MCF 10A (cell line): ENCODE measurements at places on chromosomes 1 and 21. TPM values are rescaled to one million over a fixed set of nuclear protein-coding genes. Genes with fewer than 3 reads are reported as not detected.

Gene KIF17
- total RNA-seq: 0.19 and 1.9 TPM in 2 replicates

DNA sequence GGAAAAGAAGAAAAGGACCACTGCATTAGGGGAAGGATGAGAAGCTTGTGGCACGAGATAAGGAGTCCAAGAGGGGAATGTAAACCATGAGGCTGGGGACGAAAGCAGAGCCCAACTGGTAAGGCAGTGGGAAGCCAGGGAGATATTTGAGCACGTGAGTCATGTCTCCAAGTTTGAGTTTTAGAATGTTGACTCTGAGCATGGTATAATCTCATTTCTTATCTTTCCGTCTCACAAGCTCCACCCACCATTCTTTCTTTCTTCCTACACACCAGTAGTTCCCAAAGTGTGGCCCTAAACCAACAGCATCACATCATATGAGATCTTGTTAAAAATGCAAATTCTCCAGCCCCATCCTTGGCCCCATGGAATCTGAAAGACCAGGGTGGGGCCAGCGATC, 145.3 kb downstream of the PLPP3 start:
- H3K27ac ChIP-seq: no peak overlapping the region
- DNase-seq: no peak
- H3K4me1 ChIP-seq: no peaks in the 10 kb centered on the region
- H3K4me3 ChIP-seq: no peak overlapping the region

Gene BMP8B
- 0.21 and 0.52 TPM in 2 replicates for total RNA-seq

GRCh38 chr1:248913933-248914332, 7.9 kb downstream of the PGBD2 start:
- H3K4me1 ChIP-seq: peaks cover 7% of the 10 kb centered on the region
- no peaks in the 10 kb centered on the region for H3K27me3 ChIP-seq
- peaks cover 47% of the 10 kb centered on the region for H3K36me3 ChIP-seq
- H3K4me3 ChIP-seq: no peak overlapping the region
- DNase-seq: no peak

GRCh38 chr1:231841616-231842344, 215.2 kb downstream of the DISC1 start:
- no peaks in the 10 kb centered on the region for H3K27me3 ChIP-seq
- peak; percentile 84 for DNase-seq
- peaks cover 32% of the 10 kb centered on the region for H3K4me1 ChIP-seq

- peak; percentile 45 for DNase-seq
- H3K27me3 ChIP-seq: peaks cover 15% of the 10 kb centered on the region
- H3K4me3 ChIP-seq: no peak overlapping the region
- no peak overlapping the region for H3K27ac ChIP-seq
- H3K4me1 ChIP-seq: peaks cover 5% of the 10 kb centered on the region
- no peaks in the 10 kb centered on the region for H3K36me3 ChIP-seq
Measured at GRCh38 chr1:89465201-89465600, 59.4 kb upstream of the LRRC8B start.

- DNase-seq: peak; percentile 90
- H3K4me1 ChIP-seq: peaks cover 36% of the 10 kb centered on the region
- no peak overlapping the region for H3K4me3 ChIP-seq
- no peaks in the 10 kb centered on the region for H3K27me3 ChIP-seq
Measured at GRCh38 chr1:240797050-240797449, 185.1 kb upstream of the GREM2 start.

- no peaks in the 10 kb centered on the region for H3K36me3 ChIP-seq
- H3K27me3 ChIP-seq: no peaks in the 10 kb centered on the region
- no peaks in the 10 kb centered on the region for H3K4me1 ChIP-seq
- no peak overlapping the region for H3K27ac ChIP-seq
- H3K4me3 ChIP-seq: no peak overlapping the region
- DNase-seq: no peak
Measured at GRCh38 chr1:210866532-210866931, 267.4 kb downstream of the KCNH1 start.

GRCh38 chr1:117342397-117342796, 24.9 kb upstream of the MAN1A2 start:
- H3K36me3 ChIP-seq: no peaks in the 10 kb centered on the region
- no peak overlapping the region for H3K27ac ChIP-seq
- DNase-seq: no peak
- H3K4me1 ChIP-seq: peaks cover 11% of the 10 kb centered on the region

- no peaks in the 10 kb centered on the region for H3K36me3 ChIP-seq
- no peak overlapping the region for H3K27ac ChIP-seq
- H3K27me3 ChIP-seq: no peaks in the 10 kb centered on the region
- peaks cover 13% of the 10 kb centered on the region for H3K4me1 ChIP-seq
Measured at GRCh38 chr21:36704281-36704957, 5.5 kb downstream of the SIM2 start.

DNA sequence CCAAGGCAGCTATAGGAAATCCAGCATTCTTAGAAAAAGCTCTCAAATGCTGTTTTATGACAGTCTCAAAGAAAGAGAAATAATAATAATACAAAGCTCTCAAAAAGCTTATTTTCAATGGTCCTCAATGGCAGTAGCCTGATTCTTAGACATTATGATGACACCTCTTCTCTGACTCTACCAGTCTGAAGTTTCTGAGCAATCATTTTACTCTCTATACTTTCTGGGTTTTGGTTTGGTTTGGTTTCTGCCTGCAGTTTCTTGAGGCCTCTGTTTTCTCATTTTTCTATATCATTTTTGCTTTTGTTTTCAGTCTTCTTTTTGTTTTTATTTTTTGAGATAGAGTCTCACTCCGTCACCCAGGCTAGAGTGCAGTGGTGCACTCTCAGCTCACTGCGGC, 50.2 kb upstream of the TBX15 start:
- peaks cover 18% of the 10 kb centered on the region for H3K4me1 ChIP-seq
- H3K27me3 ChIP-seq: no peaks in the 10 kb centered on the region
- no peak overlapping the region for H3K27ac ChIP-seq
- DNase-seq: no peak
- H3K36me3 ChIP-seq: peaks cover 30% of the 10 kb centered on the region

DNA sequence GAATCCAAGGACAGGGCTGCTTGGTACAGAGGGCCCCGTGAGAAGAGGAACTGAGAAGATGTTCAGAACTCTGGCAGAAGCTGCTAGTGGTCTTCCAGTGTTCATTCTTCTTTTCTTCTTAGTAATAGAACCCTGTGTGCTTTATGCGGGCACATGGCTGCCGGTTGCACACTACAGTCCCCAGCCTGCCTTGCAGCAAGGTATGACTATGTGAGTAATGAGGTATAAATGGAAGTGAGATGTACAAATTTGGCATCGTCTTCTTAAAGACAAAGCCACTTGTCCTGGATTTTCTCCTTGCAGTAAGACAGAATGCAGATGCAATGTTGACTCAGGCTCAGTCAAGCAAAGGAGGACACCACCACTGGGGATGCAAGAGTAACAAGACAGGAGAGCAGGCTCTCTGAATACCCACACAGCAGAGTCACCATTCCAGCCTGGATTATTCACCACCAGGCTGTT, 15.0 kb upstream of the ATP1B1 start:
- DNase-seq: no peak
- H3K4me3 ChIP-seq: no peak overlapping the region
- H3K4me1 ChIP-seq: no peaks in the 10 kb centered on the region
- H3K27ac ChIP-seq: no peak overlapping the region

DNA sequence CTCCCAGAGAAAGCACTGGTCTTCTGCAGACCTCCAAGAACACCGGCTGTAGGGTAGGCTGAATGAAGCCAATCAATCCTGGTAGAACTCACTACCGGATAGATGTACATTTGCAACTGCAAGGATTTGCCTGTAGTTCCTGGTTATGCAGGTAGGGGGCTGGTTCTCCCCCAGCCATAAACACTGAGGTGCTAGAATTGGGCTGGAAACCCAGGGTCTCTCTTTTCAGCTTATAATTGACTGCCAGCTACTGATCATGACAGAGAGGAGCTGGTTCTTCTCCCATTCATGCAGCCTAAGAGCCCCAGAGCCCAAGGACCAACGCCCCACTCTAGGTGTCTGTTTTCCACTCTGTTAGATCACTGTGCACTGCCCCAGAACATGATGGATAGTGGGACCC, 21.5 kb upstream of the MTARC2 start:
- no peak overlapping the region for H3K4me3 ChIP-seq
- H3K36me3 ChIP-seq: no peaks in the 10 kb centered on the region
- H3K27ac ChIP-seq: no peak overlapping the region
- no peak for DNase-seq

DNA sequence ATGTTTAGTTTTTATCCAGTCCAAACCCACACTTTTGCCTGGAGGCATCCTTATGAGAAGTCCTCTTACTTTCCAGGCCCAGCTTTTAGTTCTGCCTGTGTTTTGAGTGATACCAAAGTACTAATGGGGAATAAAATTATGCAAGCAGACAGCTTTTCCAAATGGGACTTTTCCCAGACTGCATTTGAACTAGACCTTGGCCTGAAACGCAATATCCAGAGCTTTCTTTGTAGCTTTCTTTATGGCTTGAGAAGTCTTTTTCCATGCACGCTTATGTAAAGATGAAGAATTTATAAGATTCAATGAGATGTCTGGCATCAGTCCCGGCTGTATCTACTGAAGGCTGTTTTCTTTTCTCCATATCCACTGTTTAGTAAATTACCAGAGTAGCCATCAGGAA, 236.6 kb upstream of the RAB4A start:
- H3K4me1 ChIP-seq: peaks cover 29% of the 10 kb centered on the region
- no peaks in the 10 kb centered on the region for H3K36me3 ChIP-seq
- no peak overlapping the region for H3K4me3 ChIP-seq
- no peak for DNase-seq
- H3K27ac ChIP-seq: no peak overlapping the region
- H3K27me3 ChIP-seq: peaks cover 11% of the 10 kb centered on the region

- H3K4me1 ChIP-seq: peaks cover 26% of the 10 kb centered on the region
- no peak overlapping the region for H3K4me3 ChIP-seq
- peak; percentile 95 for DNase-seq
- no peaks in the 10 kb centered on the region for H3K27me3 ChIP-seq
- peak overlapping the region; percentile 75 for H3K27ac ChIP-seq
Measured at GRCh38 chr1:107572674-107573211, 392.2 kb downstream of the VAV3 start.

GRCh38 chr1:108644984-108645383, 15.9 kb downstream of the HENMT1 start:
- no peaks in the 10 kb centered on the region for H3K27me3 ChIP-seq
- H3K4me3 ChIP-seq: no peak overlapping the region
- no peaks in the 10 kb centered on the region for H3K36me3 ChIP-seq
- no peak overlapping the region for H3K27ac ChIP-seq

DNA sequence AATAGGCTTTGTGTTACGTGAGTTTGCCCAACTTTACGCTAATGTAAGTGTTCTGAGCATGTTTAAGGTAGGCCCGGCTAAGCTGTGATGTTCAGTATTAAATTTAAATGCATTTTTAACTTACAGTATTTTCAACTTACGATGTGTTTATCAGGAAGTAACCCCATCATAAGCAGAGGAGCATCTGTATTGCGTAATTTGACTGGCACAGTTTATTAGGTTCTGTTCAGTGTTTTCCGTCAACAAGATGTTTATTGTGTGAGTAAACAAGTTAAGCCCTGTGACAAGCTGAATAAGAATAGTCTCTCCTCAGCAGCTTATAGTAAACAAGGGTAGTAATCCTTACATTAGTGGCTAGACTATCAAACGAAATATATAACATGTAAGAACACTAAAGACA, 27.2 kb upstream of the SHISA4 start:
- DNase-seq: no peak
- H3K4me3 ChIP-seq: no peak overlapping the region
- H3K27ac ChIP-seq: no peak overlapping the region
- H3K4me1 ChIP-seq: peaks cover 12% of the 10 kb centered on the region
- H3K36me3 ChIP-seq: peaks cover 97% of the 10 kb centered on the region
- no peaks in the 10 kb centered on the region for H3K27me3 ChIP-seq

GRCh38 chr1:211420845-211421454, 71.0 kb downstream of the RD3 start:
- DNase-seq: peak; percentile 38
- peak overlapping the region; percentile 20 for H3K27ac ChIP-seq
- no peaks in the 10 kb centered on the region for H3K36me3 ChIP-seq
- peaks cover 30% of the 10 kb centered on the region for H3K4me1 ChIP-seq
- peak overlapping the region; percentile 0 for H3K4me3 ChIP-seq

DNA sequence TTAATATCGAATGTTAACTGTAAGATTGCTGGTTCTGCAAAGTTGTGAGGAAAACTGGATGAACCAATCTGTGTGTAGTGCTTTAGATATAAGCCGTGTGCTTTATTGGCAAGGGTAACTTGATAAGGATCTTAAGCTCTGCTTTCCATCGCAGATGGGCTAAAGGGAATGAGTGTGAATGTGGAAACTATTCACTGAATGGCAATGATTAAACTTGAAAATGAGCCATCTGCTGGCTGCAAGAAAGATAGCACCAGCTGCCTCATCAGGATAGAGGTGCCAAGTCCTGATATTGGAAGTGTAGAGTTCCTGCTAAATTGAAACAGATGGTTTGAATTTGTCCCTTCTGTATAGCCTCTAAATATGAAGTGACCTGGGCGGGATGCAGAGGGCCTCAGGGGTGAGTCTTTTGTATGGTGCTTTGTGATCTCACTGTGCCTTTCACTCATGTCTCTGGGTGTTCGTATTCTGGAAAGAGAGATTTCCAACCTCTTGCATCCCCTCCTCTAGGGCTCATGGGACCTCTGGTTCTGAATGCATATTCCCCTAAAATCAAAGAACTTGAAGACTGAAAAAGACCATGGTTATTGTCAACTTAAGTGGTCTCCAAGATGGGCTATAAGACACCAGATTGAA, 9.2 kb downstream of the FCRL3 start:
- H3K27me3 ChIP-seq: peaks cover 48% of the 10 kb centered on the region
- no peaks in the 10 kb centered on the region for H3K36me3 ChIP-seq
- no peak overlapping the region for H3K4me3 ChIP-seq
- DNase-seq: peak; percentile 58
- H3K4me1 ChIP-seq: no peaks in the 10 kb centered on the region
- no peak overlapping the region for H3K27ac ChIP-seq

- H3K36me3 ChIP-seq: no peaks in the 10 kb centered on the region
- H3K4me3 ChIP-seq: no peak overlapping the region
- no peaks in the 10 kb centered on the region for H3K27me3 ChIP-seq
- H3K27ac ChIP-seq: no peak overlapping the region
Measured at GRCh38 chr1:15740924-15741850, 1.1 kb upstream of the TMEM82 start.

Gene SIPA1L2
- 15.2 and 18.3 TPM in 2 replicates for total RNA-seq

DNA sequence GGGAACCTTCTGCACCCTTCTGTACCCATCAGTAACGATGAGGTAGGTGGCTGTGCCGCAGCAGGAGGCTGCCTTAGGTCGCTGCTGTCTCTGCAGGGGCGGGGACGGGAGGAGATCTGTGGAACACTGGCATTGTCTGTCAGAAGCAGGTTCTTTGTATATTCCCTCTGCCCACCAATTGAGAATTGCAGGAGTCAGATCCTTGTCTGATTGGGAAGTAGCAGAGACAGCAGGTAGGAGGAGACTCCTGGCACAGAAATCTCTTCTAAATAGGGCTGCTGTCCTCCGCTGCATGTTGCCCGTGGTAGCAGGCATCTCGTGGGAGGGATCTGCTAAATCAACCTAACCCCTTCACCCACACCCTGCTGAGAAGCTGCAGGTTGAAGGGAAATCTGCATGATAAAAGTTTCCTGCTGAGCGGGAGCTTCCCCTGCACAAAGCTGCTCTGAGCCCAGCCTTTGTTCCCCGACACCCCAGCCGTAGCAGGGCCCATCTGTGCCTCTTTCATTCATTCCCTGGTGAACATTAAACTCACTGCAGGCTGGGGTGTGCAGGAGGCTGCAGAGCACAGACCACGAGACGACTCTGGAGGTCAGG, 15.9 kb downstream of the SARS1 start:
- H3K27ac ChIP-seq: no peak overlapping the region
- H3K36me3 ChIP-seq: peaks cover 92% of the 10 kb centered on the region
- no peaks in the 10 kb centered on the region for H3K27me3 ChIP-seq
- peaks cover 12% of the 10 kb centered on the region for H3K4me1 ChIP-seq
- DNase-seq: no peak

- no peak overlapping the region for H3K4me3 ChIP-seq
- no peak overlapping the region for H3K27ac ChIP-seq
- H3K27me3 ChIP-seq: no peaks in the 10 kb centered on the region
- DNase-seq: peak; percentile 3
- H3K4me1 ChIP-seq: peaks cover 6% of the 10 kb centered on the region
- peaks cover 24% of the 10 kb centered on the region for H3K36me3 ChIP-seq
Measured at GRCh38 chr1:47334765-47335435, 1.3 kb downstream of the CMPK1 start.
